HCT116 (cell line): ENCODE measurements at places on chromosomes 7 and 10. TPM values are rescaled to one million over a fixed set of nuclear protein-coding genes. Genes with fewer than 3 reads are reported as not detected.

GRCh38 chr10:123754123-123754522 lies 88.0 kb downstream of the GPR26 start:
- no peak for DNase-seq

GRCh38 chr10:3064423-3064822 lies 2.9 kb upstream of the PFKP start:
- no peak for DNase-seq

GRCh38 chr10:70560511-70560941 lies 42.0 kb downstream of the PRF1 start:
- no peak for DNase-seq

DNA sequence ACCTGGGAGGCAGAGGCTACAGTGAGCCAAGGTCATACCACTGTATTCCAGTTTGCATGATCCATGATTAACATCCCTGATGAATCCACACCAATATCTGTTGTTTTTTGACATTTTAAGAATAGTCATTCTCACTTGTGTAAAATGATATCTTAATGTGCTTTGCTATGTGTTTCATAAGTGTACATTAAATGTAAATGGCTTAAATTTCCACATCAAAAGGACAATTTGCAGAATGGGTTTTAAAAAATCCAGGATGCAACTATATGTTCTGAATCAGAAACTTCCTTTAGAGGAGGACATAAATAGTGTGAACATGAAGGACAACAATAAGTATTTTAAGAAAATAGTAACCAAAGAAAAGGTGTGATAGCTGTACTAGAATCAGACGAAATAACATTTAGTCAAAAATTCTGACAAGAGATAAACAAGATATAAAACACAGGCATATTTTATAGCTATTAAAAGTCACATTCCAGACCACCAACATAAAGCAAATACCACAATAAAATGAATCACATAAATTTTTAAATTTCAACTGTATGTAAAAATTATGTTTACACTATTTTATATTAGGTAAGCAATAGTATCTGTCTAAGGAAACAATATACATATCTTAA lies 42.4 kb downstream of the AKR1C3 start:
- DNase-seq = no peak

DNA sequence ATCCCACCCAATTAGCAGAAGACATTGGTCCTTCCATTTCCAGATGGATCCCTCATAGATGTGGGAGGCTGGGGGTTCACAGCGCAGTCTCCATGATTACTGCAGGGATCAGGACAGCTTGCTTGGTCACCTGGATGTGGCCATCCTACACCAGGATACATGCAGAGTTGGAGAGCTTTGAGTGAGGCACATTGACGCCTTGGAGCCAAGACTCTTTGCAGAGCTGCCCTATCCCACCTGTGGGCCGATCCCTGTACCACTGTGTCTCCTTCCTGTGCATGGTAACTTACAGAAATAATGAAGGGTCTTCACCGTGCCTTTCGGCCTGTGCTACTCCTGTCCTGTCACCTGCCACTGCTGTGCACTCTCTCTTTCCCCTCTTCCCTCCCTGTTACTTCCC lies 444.8 kb downstream of the GLRX3 start:
- no peak for DNase-seq

DNA sequence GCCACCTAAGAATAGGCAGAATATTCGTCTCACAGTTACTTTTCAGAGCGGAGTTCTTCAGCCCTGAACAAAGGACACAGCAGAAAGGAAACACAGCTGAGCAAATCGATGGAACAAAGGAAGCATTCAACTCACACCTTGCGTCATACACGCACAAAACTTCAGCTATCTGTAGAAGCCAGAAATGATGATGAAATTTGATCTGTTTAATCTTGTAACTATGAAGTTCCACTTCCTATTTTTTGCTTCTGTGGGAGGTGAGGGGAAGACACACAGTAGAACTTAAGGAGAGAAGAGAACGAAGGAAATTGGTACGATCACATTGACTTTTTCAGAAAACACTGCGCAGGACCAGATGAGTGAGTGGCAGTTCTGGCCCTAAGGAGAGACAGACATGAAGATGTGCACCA lies 26.2 kb downstream of the FAM171A1 start:
- DNase-seq = no peak

- no peak for DNase-seq
Observed at GRCh38 chr10:3699916-3700315, 85.1 kb downstream of the KLF6 start.

Gene GRID1
- total RNA-seq = 5.6 TPM
